Cerebellar nuclear complex (tissue), 1 donor: ENCODE measurements at places on chromosomes 6 and 20.

- DNase-seq = no peak
Measured at GRCh38 chr6:20409427-20409971, 7.8 kb downstream of the E2F3 start.

DNA sequence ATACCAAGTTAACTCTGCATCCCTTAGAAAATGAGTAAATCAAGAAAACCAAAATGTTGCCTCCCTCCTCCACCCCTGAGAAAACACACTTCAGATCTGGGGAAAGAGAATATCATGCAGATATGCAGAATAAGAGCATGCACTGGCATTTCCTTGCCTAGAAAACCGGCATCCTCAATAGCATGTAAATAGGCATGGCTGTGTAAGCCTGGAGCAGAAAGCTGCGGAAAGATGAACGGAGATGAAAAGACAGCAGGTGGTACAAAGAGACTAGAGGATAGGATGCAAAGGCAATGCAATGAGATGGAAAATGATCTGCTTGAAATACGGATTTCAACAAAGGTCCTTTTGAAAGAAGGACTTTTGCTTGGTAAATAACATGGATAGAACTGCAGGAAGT is 10.3 kb upstream of the GGTLC1 start:
- DNase-seq = no peak

DNA sequence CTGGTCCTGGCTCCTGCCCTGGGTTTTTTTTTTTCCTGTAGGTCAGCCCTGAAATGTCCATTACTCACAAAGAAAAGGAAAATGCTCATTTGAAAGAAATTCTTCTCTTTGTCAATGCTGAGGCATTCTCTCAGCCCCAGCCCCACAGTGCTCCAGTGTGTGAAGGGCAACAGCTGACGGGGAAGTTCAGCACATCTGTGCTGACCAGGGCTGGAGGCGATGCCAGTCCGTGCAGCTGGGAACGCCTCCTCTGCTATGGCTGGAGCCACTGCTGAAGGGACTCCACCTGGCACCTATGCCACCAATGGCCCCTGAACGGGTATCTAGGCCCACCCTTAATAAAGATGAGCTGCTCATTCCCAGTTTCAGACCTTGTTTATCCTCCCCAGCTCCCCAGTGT is 71.9 kb upstream of the SLCO4A1 start:
- no peak for DNase-seq

- no peak for DNase-seq
Measured at GRCh38 chr6:105001906-105002305, 45.0 kb downstream of the LIN28B start.

GRCh38 chr6:150576651-150577226 is 22.9 kb upstream of the PLEKHG1 start:
- no peak for DNase-seq

DNA sequence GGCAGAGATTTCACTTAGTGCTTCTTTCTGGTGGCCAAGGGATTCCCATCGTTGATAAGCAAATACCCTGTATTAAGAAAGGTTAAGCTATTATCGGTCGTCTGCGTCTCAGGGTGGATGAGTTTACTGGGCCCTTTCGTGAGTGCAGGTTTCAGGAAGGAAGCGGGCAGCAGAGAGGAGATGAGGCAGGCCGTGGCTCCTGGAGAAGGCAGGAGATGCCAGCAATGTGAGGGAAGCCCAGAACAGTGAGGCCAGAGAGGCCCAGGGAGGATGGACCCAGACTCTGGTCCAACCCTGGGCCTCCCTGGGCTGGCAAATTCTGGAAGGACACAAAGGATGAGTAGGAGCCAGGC is 11.2 kb downstream of the TFEB start:
- no peak for DNase-seq

DNA sequence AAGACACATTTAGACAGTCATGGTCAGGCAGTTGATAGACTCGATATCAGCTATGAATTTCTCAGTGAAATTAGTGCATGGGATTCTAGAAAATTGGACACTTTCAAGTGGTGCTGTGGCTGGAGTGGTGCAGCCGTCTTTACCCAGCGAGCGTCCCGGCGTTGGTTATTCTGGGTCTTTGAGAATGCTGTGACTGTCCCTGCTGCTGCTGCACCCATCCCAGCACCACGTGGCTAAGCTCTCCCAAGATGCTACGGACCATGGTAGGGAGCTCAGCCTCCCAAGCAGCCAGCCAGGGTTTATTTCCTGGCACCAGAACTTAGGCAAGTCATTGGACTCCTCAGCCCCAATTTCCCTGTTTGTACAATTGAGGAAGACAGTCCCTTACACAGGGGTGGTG is 147.2 kb upstream of the RPS6KA2 start:
- no peak for DNase-seq

- DNase-seq = no peak
Measured at GRCh38 chr6:50087231-50087954, 37.7 kb upstream of the DEFB112 start.
